ENCODE measurements at places on chromosomes 1 and 21.

GRCh38 chr1:100277866-100278265 lies 11.8 kb downstream of the RTCA start:
- peak; percentile 35 for DNase-seq

DNA sequence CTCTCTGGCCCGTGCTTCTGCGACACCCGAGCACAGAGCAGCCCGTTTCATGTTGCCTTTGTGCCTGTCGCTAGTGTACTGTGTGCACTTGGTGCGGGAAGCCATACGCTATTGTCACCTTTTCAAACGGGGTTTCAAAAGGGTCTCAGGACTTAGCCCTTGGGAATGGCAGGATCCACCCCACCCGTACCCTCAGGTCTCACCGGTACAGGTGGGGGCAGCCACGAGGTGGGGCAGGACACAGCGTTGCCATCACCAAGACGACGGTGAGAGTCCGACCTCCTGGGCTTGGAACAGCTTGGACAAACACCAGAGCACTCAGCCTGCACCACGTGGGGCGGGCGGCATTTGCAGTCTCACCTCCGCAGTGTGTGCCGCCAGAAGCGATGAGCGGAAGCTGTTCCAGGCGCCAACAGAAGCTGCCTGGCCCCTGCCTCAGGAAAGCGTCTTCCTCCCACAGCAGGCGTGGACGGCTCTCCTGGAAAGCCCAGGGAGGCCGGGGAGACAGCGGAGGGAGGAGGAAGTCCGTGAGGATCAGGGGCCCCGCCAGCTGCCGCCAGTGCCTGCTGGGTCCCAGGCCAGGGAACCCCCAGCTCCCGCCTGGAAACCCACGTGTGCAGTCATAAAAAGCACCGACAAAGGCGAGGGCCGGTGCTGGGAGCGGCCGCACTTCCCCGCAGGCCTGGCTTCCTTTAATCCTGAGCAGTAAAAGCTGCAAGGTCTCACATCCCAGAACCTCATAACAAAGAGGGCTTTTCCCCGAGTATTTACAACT lies 131.3 kb upstream of the ARHGEF16 start:
- DNase-seq = no peak

DNA sequence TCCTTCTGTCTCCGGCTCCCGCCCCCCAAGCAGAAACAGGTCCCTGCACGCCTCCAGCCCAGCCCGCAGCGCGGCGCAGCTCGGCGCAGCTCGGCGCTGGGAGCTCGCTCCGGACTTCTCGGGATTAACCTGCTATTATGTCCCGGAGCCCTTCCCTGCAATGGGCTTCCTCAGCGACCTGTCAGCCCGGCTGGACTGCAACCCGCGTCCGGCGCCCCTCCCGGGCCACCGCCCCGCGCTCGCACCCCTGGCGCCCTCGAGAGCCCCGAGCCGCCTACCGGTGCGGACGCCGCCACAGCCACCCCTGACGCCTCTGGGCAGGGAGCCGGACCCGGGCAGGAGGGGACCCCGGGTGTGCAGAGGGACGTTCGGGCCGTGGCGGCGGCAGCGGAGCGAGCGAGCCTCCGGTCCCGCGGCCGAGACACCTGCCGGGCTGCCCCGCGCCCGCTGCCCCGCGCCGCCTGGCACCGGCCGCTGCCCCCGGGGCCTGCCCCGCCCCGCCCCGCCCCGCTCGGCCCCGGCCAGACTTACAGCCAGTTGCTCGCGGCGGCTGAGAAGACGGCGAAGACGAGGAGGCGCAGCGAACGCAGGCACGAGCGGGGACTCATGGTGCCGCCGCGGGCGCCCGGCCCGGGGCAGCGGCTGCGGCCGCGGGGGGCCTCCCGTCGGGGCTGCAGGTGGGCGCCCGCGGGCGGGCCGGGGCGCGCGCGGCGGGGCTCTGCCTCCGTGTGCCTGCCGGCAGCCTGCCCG lies 407 bp downstream of the WNT4 start:
- no peak for DNase-seq

GRCh38 chr1:113692342-113692741 lies 66.9 kb downstream of the PHTF1 start:
- DNase-seq = no peak

GRCh38 chr1:63698001-63698838 lies 75.6 kb upstream of the ROR1 start:
- no peak for DNase-seq

DNA sequence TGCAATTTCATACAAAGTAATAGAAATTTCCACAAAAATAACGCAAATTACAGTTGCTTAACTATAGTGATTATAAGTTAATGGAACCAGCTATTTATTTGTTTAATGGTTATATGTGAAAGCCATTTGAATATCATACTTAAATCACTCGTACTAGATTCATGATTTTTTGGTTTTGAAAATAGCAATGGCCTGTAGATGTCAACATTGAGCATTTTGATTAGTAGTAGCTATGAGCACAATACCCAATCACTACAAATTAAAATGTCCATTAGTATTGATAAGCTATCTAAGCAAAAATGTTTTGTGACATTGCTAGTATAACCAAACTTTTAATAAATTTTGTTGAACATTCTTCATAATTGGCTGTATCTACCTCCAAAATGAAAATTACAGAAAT lies 10.0 kb downstream of the COL24A1 start:
- DNase-seq = no peak

GRCh38 chr21:38181096-38181495 lies 75.7 kb upstream of the KCNJ15 start:
- DNase-seq = no peak

- no peak for DNase-seq
Observed at GRCh38 chr1:28632560-28632959, 10.3 kb downstream of the TAF12 start.
